Suprapubic skin (tissue), 4 donors: ENCODE measurements at places on chromosomes 7 and 10.

DNA sequence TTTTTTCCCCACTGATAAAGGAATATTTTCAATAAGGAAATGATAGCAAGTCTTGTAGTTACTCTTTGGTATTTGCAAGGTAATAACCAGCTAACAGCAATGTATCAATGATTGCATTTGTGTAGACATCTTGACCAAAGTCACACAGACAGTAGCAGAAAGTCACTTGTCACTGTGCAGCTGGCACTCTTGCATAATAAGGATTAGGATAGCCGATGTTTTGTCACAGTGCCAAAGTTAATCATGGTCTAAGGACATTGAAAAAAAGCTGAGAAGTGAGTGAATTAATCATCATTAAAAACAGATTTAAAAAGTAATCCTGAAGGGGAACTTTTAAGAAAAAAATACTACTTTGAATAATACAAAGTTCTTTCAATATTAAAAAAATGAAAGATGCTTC, 834.3 kb upstream of the C7orf33 start:
- no peak for DNase-seq

- DNase-seq = no peak
Measured at GRCh38 chr7:135938563-135938962, 38.6 kb downstream of the MTPN start.

GRCh38 chr10:71835671-71836595, 15.1 kb downstream of the PSAP start:
- DNase-seq = no peak

DNA sequence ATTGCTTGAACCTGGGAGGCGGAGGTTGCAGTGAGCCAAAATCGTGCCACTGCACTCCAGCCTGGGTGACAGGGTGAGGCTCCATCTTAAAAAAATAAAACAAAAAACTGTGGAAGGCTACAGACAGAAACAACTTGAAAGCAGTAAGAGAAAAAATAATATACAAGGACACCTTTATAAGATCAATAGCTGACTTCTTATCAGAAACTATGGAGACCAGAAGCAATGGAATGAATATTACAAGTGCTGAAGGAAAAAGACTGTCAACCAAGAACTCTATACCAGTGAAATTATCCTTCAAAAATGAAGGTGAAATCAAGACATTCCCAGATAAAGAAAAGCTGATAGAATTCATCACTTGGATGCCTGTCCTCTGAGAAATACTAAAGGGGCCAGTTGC, 49.0 kb downstream of the RBAK start:
- DNase-seq = no peak

- DNase-seq = no peak
Measured at GRCh38 chr7:16320099-16320660, 101.2 kb downstream of the CRPPA start.

- no peak for DNase-seq
Measured at GRCh38 chr7:20796500-20796899, 9.8 kb upstream of the SP8 start.

DNA sequence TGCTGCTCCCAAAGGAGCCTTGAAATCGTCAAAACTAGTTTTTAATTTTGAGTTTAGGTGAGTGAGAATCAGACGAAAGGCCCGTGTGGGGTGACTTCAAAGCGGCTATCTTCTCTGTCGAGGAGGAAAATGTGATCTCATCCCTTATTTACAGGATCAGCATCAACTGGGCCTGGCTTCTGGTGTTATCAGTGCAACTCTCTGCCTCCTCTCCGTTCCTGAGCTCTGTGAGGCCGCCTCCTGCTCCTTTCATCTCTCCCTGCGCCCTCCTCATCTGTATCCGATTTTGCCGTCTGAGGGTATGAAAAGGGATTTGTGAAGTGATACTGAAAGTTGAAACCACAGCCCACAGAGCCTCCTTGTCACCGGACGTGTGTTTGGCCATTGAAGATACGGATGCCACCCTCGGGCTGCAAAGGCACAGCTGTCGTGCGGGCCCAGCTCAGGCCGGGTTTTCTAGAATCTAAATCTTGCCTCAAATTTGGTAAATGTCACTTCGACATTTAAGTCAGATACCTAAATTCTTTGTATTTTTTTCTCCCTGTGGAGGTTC, 408.7 kb upstream of the ADARB2 start:
- no peak for DNase-seq

DNA sequence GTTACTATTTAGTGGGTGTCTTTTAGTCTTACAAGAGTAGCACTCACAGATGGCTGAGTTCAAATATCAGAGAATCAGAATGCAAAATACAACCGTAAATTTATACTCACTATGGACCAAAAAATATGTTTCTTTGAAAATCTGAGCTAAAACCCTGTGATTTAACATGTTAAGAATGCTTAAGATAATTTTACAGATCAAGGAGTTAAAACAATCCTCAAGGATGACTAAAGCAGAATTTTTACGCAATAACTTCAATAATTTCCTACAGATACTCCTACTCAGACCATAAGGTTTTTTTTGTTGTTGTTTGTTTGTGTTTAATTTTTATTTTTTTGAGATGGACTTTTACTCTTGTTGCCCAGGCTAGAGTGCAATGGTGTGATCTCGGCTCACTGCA, 47.9 kb upstream of the CCDC6 start:
- DNase-seq = no peak

DNA sequence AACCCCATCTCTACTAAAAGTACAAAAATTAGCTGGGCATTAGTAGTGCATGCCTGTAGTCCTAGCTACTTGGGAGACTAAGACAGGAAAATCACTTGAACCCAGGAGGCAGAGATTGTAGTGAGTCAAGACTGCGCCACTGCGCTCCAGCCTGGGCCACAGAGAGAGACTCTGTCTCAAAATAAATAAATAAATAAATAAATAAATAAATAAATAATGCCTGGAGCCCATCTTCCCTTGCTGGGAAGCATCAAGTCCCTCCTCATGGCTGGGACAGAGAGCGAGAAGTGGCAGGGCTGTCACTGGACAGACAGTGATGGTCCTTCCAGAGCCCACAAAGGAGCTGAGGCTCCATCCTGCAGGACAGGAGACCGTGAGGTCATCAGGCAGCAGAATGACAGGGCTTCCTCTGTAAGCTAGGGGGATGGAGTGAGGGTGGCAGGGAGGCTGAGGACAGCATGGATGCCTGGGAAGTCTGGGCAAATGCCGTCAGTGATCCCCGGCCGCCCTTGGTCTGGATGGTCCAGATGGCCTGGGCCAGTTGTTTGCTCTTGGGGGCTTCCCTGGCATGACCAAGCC, 36.4 kb upstream of the ELN start:
- DNase-seq = no peak

DNA sequence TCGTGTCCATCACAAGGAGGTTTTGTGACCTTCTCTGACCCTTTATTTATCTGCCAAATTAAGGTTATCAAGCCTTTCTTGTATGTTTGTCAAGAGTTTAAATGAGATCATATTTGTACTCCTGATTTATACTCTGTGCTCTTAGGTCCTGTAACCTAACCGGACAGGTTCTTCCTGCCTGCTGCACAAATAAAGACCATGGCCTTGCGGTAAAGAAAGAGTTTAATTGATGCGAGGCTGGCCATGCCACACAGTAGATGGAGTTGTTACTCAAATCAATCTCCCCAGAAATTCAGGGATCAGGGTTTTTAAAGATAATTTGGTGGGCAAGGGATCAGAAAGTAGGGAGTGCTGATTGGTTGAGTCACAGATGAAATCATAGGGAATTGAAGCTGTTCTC, 79.5 kb upstream of the LRGUK start:
- DNase-seq = no peak

DNA sequence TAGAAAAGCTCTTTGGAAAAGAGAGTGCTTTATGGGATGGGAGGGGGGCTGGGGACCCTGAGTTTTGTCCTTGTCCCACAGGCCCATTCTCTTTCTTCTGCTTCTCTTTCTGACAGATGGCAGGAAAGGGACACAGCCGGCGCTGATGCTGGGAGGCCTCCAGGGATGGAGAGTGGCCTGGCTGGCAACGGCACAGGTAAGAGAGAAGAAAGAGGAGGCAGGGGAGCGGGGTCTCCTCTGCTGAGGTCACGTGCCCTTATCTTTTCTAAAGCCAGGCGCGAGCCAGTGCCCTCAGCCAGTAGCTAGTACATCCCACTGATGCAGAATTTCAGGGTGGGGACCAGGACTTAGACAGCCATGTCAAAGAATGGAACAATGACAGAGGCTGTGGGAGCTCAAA, 9.2 kb downstream of the ZNF775 start:
- no peak for DNase-seq

GRCh38 chr7:50423860-50424259, 26.3 kb downstream of the FIGNL1 start:
- DNase-seq = no peak

- DNase-seq = no peak
Measured at GRCh38 chr10:102113956-102114857, 6.0 kb downstream of the LDB1 start.

DNA sequence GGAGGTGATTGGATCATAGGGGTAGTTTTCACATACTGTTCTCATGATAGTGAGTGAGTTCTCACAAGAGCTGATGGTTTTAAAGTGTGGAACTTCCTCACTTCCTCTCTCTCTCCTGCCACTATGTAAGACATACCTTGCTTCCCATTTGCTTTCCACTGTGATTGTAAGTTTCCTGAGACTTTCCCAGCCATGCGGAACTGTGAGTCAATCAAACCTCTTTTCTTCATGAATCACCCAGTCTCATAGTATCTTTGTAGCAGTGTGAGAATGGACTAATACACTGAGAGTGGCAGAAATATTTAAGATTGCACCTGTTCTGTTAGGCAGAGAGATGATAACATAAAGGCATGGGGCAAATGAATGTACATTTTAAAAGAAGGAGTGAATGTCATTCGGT, 507.8 kb downstream of the SORCS3 start:
- DNase-seq = no peak

GRCh38 chr7:113561446-113561845, 357.4 kb downstream of the PPP1R3A start:
- no peak for DNase-seq

DNA sequence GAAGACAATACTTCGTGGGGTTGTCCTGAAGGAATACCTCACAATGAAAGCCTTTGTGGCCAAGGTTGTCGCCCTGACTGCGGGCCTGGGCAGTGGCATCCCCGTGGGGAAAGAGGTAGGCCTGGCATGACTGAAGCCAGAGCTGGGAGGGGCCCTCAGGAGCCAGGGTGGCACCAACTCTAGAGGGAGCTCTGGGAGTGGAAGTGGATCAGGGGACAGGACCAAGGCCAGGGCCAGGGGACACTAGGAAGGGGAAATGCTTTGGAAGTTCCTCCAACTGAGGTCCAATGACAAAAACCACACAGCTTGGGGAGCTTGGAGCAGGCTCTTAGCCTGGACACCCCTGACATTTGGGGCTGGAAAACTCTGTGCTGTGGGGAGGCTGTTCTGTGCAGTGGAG, 5.8 kb downstream of the CLCN1 start:
- DNase-seq = no peak

GRCh38 chr10:103851261-103851660, 4.1 kb downstream of the SH3PXD2A start:
- peak; percentile 49 for DNase-seq

- no peak for DNase-seq
Measured at GRCh38 chr7:44265728-44266127, 59.7 kb downstream of the CAMK2B start.

DNA sequence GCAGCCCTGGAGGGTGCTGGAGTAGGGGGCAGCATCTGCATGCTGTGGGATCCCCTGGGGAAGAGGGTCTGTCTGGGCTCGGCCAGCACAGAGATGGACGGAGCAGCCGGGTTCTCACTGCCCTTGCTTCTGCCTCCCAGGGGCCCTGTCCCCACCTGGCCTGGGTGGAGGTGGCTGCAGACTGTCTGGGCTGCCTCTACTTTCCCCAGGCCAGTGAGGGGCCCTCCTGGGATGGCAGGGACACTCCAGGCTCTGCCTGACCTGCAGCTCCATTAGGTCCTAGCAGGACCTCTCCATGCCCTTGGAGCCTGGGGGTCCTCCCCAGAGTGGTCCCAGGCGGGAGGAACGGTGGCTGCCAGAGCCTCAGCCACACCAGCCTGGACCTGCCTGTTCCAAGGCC, 63.7 kb downstream of the PWWP2B start:
- peak; percentile 55 for DNase-seq

- DNase-seq = no peak
Measured at GRCh38 chr7:81886211-81886764, 116.4 kb upstream of the HGF start.

- no peak for DNase-seq
Measured at GRCh38 chr7:144534655-144535395, 131.3 kb upstream of the NOBOX start.

DNA sequence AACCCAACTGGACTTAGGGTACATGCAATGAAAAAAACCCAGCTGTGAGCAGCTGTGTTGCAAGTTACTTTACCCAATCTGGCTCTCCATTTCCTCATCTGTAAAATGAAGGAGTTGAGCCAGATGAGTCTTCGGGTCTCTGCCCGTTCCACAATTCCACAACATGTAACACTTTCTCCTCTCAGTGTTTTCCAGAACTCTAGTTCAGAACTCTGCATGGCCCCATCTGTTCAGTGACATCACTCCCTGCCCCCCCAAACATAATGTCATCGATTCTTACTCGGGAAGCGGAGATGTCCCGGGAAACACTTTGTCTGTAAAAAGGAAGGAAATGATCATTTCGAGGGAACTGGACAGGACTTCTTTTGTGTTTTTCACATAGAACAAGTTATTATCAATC, 2.5 kb downstream of the SH3PXD2A start:
- peak; percentile 71 for DNase-seq

GRCh38 chr7:116862951-116863670, 724 bp downstream of the CAPZA2 start:
- no peak for DNase-seq

DNA sequence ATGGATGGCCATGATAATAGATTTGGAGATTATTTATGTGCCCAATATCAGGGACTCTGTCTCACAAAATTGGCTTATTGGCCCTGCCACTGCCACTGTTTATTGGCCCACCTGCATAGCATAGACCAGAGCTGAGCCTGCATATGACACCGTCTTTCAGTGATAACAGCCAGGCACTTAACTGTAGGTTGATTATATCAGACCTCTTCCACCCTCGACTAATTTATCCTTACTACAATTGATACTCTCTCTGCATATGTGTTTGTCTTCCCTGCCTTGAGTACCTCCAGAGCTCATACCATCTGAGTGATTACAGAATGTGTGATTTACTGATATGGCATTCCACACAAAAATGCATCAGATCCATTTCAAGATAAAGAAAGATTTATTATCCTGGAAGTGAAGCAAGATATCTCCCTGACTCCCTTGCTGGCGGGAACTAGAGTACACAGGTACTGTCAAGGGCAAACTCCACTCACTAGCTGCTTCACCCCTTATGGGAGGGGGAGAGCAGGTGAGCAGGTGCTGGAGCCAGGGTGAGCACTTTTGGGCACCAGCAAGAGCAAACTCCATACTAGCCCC, 13.1 kb upstream of the SAMD9L start:
- DNase-seq = no peak

DNA sequence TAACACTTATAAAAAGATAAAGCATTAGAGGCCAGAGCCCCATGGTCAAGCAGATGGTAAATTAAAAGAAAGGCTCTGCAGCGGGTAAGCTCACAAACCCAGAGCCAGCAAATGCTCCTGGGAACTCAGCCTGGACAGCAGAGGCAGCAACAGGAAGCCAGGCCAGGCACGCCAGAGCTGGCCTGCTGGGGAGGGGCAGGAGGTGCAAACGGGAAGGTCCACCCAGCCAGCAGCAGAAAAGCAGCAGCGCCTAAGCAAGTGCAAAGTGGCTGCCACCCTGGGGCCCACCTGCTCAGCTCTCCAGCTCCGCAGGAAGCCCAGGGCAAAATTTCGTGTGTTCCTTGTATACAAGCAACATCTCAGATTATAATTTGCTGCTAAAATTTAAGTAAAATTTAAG, 82.7 kb upstream of the GPR22 start:
- DNase-seq = no peak
